EL (cell line): ENCODE measurements at places on chromosomes 5 and 9.

DNA sequence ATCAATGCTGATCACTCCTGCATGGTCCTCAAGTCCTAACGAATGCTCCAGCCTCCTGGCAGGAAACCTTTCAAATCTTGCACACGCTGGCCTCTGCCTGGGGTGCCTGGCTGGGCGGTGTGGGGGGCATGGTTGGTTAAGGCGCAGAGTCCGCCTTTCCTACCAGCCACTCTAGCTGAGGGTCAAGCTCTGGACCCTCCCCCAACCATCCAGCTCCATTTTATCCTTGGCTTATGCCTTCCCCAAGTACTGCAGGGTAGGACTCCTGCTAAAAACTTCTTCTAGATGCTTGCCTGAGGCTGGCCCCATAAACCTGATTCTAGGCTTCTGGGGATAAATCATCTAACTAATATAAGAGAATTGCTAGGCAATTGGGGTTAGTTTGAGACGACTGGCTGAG, 808 bp upstream of the MVB12B start:
- no peak for DNase-seq

DNA sequence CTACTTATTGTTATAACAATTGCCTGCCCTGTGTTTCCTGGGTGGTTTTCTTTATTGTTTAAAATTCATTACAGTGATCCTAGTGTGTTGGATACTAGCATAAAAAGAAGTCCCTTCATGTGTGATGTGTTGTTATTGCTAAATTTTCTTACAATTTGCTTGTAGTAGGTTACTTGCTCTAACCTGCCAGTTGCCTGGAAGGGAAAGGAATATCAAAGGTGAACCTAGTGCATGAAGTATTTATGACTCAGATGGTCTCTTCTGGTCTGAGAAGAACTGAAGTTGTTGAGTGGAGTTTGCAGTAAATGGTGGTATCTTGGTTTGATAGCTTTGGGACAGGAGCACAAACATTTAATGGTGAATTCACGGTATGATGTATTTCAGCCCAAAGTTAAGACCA, 58.0 kb downstream of the SH3GL2 start:
- DNase-seq = no peak

DNA sequence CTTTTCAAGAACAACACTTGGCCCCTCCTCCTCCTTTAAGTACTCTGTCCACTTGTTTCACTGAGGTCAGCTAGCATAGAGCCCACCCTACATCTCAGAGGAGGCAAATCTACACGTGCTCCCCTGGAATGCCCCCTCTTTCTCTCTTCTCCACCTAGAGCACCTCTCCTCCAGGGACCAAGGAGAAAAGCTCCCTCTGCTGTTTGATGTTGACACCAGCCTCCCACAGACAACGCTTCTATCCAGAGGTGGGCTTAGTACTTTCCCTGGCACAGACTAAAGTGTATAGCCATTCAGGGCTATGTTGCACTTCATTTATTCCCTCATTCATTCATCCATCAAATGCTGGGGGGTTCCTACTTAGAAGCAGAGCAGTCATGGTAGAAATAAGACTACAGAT, 68.2 kb upstream of the TAF1L start:
- no peak for DNase-seq

DNA sequence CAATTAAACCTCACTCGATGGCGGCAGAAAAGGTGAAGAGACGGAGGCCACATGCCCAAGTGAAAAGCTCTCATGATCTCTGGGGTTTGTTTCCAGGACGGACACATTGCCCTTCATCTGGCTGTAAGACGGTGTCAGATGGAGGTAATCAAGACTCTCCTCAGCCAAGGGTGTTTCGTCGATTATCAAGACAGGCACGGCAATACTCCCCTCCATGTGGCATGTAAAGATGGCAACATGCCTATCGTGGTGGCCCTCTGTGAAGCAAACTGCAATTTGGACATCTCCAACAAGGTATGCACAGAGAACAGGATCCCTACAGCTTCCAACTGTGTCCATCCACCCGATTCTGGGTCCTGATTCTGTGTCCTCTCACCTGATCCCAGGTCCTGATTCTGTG, 74.5 kb upstream of the CTSL start:
- no peak for DNase-seq

- DNase-seq = no peak
These were observed 56.5 kb upstream of the NKD2 start for GRCh38 chr5:951940-952596.

DNA sequence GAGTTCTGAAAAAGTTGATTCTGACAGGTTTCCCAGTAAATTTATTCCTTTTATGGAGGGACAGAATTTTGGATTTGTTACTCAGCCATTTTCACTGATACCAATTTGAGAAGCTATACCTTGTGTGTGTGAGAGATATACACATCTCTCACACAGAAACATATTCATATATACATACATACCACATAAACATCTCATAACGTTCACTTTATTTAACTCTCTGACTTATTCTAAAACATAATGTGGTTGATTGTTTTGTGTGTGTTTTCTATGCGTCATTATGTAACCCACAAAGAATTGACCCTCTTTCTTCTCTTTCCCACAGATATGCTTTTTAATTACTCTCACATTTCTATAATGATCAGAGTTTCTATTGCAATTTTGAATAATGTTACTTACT, 570.8 kb upstream of the TLE4 start:
- DNase-seq = no peak

- no peak for DNase-seq
These were observed 138.4 kb downstream of the EGFLAM start for GRCh38 chr5:38396766-38397165.

DNA sequence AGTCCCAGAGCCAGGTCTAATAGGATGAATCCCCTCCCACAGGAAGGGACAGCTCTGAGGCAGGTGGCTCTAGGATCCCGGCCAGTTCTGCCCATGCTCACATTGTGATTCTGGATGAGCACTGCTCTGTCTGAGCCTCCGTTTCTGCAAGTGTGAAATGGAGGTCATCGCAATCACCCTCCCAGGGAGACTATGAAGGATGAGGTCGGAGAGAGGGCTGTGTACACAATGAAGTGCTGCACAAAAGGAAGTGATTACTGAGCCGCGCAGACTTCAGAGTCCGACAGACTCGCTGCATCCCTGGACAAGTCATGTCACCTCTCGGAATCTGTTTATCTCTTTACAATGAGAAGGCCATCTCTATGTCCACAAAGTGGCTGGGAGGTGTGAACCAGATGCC, 21.7 kb downstream of the LHX6 start:
- DNase-seq = no peak

DNA sequence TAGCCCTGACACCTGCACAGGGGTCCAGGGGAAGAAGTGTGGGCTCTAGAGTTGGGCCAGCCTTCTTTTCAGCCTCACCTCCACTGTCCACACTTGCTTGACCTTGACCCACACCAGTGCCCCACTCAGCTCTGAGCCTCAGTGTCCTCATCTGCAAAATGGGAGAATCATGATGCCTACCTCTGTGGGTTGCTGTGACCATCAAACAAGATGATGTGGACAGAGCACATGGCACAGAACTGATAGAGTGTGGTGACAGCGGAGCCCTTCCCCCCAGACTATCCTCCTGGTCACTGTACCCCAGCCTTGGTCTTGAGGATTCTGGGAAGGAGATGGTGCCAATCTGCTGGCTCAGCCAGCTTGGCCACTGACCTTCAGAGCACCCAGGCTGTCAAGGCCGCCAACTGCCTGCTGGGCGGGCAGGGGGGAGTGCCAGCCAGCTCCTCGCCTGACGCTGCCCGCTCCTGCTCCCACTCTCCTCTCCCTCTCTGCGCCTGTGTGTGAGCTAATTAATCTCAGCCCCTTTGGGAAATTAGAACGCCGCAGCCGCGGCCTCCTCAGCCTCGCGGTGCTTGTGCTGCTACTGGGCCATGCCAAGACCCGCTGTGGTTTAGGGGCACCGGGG, 16.7 kb downstream of the CXXC5 start:
- no peak for DNase-seq

GRCh38 chr9:1431461-1431860, 381.3 kb downstream of the DMRT2 start:
- DNase-seq = no peak

DNA sequence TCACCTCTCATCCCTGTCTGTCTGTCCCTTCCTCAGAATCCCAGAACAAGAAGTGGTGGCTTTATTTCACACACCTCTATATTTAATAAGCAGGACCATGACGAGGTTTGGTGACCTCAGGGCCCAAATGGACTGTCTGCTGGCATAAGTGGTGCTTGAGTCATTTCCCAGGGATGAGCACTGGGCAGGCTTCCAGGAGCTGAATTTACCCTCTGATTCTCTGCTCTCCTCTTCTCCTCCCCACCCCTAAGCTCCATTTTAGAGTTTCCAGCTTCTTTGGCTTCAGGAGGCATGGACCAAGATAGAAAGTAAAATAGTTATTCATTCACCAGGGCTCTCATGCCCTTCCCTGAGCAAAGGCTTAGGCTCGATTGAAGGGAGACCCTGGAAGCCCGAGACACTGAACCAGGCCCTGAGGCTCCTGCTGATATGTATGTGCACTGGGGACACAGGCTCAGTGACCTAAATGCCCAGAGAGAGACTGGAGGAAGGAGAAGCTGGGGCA, 69.1 kb downstream of the PPARGC1B start:
- DNase-seq = peak; percentile 94

GRCh38 chr9:133184971-133185370, 21.3 kb upstream of the GBGT1 start:
- DNase-seq = peak; percentile 75

GRCh38 chr9:114742947-114743346, 61.0 kb upstream of the TEX48 start:
- no peak for DNase-seq

GRCh38 chr9:112369817-112370216, 10.1 kb upstream of the HSDL2 start:
- no peak for DNase-seq

- DNase-seq = peak; percentile 6
These were observed 90.3 kb upstream of the FBXL17 start for GRCh38 chr5:108472237-108472636.

- DNase-seq = no peak
These were observed 7.1 kb upstream of the EGFL7 start for GRCh38 chr9:136655536-136656182.

DNA sequence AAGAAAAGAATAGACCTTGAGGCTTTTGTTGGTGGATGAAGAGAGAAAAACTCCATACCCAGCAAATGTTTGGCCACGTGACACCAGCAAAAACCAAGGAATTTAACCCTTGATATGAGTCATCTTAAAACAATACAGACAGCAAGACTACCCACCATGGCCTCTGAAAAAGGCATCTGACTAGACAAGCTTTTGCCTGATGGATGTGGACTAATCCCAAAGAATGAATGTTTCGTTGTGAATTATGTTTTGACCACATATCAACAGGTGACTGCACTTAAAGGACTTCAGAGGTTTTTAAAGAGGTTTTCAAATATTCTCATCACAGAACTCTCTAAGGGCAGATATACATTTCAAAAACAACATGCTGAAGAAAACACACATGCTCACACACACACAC, 33.0 kb upstream of the SLC1A3 start:
- peak; percentile 77 for DNase-seq

DNA sequence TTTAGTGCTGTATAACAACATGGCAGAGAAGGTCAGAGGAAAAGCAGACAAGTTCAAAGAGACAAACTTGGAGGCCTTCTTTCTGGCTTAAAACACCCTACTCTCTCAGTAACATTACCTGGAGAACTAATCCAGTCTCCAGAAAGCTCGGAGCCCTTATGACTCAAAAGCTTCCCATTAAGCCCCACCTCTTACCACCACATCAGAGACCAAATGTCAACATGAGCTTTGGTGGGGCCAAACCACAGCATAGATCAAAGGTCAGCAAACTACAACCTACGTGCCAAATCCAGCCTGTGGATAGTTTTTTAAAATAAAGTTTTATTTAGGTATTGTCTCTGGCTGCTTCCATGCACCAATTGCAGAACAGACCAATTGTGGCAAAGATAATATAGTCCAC, 589.9 kb downstream of the DNAH5 start:
- no peak for DNase-seq

- no peak for DNase-seq
These were observed 62.9 kb upstream of the IZUMO3 start for GRCh38 chr9:24608599-24608998.

DNA sequence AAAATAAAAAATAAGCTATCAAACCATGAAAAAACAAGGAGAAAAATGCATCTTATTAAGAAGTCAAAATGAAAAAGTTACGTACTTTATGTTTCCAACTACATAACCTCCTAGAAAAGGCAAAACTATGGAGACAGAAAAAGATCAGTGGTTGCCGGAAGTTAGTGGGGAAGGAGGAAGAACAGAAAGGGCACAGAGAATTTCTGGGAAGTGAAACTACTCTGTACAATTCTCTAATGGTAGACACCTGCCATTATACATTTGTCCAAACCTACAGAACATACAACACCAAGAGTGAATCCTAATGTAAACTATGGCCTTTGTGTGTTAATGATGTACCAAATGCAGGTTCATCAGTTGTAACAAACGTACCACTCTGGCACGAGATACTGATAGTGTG, 25.3 kb downstream of the SMU1 start:
- no peak for DNase-seq

GRCh38 chr9:111657051-111657450, 4.4 kb upstream of the GNG10 start:
- DNase-seq = no peak

DNA sequence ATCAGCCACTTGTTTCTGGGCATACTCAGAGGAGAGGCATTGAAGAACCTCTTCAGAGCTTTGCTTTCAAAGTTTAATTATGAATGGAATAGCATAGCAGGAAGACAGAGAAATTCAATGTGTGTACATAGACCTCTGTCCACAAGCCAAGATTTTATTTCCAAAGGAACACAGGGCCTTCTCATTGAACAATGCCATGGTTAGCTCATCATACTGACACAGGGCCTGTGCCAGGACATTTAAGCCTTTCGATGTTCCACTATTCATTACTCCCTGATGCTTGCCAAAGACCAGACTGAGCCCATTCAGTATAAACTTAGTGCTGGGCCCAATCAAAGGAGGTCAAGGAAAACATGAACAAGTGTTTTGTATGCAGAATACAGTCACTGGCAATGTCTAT, 280.8 kb downstream of the FBXL17 start:
- no peak for DNase-seq

DNA sequence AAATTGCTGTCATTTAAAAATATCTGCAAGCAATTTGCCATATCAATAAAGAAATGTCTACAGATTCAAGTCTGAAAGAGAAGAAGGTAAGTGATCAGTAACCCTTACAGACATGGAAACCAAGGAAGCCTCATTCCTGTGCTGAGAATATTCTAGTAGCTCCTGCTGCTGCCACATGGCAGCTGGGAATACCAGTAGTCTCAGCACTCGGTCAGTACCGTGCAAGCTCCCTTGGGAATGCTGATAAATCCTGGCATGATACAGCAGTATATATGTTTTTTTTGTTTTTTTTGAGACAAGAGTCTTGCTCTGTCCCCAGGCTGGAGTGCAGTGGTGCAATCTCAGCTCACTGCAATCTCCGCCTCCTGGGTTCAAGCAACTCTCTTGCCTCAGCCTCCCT, 27.9 kb downstream of the NANS start:
- no peak for DNase-seq

- peak; percentile 50 for DNase-seq
These were observed 90.1 kb downstream of the ADAMTS6 start for GRCh38 chr5:65391591-65391990.

GRCh38 chr5:151040211-151040747, 19.9 kb downstream of the GPX3 start:
- DNase-seq = no peak
